ENCODE measurements at places on chromosomes 4 and X. TPM values are rescaled to one million over a fixed set of nuclear protein-coding genes. Genes with fewer than 3 reads are reported as not detected.

Gene F9
- total RNA-seq = not detected

Gene GIMD1
- total RNA-seq = not detected

Gene RNF175
- total RNA-seq = not detected

DNA sequence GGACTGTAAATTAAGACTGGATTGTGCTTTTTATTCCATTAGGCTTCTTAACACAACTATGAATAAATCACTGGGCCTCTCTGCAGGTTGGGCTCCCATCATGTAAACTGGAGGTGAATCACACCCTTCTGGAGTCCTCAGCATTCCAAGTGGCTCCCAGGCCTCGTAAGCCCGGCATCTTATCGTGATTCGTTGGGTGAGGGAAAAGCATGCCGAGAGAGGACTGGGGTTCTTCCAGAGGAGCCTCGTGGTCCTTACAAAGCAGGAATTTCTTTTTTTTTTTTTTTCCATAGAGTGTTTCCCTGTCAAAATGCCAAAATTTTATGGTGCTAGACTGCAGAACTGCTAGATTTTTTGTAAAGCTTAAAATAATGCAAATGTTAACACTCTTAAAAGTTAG is 20.0 kb downstream of the CLDN22 start:
- DNase-seq = no peak

DNA sequence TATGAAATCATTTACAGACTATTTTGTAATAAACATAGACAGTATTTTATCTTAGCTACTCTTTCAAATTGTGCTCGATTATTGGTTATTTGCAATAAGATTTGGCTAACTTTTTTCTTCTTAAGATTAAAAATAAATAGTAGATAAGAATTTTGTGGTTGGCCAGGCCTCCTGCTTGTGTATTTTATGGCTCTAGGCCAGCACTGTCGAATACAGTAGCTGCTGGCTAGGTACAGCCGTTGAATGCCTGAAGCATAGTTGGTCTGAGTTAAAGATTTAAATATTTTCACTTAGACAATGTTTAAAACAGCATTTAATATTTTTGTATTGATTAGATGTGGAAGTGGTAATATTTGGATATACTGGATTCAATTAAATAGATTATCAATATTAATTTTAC is 481.0 kb downstream of the SPRY1 start:
- DNase-seq = no peak

DNA sequence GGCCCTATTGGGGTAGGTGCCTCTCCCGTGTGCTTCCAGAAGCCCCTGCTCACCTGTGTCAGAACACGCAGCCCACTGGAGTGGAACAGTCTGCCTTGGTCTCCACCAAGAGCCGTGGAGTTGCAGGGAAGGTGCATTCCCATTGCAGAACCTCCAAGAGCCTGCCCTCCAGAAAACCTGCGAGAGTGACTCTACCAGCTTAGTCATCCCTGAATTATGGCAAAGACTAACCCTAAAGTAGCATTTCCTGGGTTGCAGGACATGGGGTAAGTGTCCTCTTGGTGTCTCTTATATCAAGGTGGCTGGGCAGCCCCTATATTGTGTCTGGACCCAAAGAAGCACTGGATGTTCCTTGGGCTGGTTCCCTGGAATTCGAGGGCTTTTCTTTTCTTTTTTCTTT is 224.6 kb downstream of the BCOR start:
- no peak for DNase-seq

GRCh38 chr4:156971676-156972378 is at the start of gene PDGFC:
TSS of gene PDGFC (minus strand) at chr4:156971799. CDS start at chr4:156970903, 896 bp downstream.
- peak; percentile 9 for DNase-seq

- no peak for DNase-seq
Measured at GRCh38 chr4:140710908-140711622, 45.1 kb downstream of the TBC1D9 start.

DNA sequence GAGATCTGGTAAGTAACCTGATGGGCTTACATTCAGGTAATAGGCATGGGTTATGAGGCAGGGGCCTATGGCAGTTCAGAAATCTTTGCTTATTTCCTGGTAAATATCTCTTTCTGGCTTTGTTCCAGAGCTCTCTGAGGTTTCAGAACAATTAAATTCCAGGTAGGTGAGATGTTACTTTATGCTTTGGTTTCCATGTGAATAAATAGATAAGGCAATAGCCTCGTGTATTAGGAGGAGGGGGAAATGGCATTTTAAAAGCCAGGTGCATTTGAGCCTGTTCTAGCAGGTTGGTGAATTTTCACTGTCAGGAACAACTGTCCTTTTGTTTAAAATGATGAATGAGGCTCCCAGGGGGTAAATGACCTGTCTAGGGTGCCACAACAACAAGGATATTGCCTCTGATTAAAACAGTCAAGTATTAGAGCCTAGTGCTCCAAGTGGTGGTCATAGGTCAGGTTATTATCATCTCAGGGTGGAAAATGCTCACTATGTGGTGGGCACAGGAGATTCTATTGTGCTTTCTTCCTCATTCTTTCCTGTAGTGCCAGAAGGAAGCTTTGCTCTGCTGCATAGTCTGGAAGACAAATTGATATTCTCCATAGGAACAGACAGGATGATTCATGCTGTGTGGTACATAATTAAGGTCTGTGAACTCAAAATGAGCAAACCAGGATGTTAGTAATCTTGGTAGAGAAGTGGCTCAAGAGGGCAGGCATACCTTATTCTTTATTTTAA is 296.2 kb downstream of the INPP4B start:
- DNase-seq = no peak

- no peak for DNase-seq
Measured at GRCh38 chr4:121712001-121712651, 15.3 kb upstream of the ANXA5 start.

DNA sequence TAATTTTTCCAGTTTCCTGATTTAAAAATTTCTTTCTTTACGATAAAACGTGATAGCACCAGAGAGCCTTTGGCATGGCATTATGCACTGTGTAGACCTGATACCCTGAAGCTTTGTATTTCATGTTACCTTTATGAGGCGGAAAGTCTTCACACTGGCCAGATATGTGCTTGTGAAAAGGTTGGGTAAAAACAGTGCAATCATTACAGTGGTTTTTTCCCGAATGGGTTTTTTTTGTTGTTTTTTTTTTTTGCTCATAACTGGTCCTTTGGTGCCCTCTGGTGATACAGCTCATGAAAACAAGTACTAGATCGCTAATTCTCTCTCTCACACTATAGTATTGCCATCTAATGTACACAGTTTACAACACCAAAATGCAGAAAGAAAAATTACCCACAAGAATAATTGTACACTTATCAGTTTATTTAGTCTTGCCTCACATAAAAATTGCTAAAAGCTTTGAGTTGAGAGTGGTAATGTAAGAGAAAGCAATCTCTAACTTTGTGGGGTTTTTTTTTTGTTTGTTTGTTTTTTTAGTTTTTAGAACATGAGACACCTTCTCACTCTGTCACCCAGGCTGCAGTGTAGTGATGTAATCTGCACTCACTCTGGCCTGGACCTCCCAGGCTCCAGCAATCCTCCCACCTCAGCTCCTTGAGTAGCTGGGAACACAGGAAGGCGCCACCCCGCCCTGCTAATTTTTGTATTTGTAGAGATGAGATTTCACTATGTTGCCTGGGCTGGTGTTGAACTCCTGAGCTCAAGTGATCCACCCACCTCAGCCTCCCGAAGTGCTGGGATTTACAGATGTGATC is 21.3 kb downstream of the SPCS3 start:
- DNase-seq = no peak

DNA sequence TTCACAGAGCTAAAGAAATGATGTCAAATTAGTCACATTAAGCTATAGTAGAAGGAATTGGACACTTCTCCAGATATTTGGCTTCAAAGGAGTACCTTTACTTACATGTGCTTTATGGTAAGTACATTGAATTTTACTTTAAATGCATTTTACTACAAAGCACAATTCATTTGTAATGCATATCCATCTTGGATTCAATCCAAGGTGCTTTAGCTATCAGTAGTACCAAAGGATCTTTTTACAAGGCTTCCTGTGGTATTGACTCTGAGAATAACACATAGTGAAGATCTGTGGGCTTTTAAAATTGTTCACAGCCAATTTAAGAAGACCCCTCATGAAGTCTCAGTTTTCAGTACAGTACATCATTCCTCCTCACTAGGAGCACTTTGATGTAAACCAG is 13.2 kb downstream of the THAP6 start:
- DNase-seq = no peak

DNA sequence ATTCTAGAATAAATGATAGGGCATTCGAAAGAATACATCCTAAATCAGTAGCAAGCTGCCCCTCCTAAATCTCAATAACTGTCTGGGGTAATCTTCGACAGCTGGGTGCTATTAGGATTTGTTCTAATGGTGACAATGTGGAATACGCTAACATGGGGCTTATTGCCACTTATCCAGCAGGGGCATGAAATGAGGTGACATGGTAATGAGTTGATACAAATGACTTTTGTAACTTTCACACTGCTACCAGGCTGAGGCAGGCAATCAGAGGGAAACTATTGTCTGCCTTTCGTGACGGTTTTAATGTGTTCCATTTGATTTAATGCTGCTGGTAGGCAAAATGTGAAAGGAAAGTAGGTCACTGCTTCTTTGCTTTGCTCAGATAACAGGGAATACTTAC is 1047.4 kb upstream of the PABPC4L start:
- DNase-seq = no peak

DNA sequence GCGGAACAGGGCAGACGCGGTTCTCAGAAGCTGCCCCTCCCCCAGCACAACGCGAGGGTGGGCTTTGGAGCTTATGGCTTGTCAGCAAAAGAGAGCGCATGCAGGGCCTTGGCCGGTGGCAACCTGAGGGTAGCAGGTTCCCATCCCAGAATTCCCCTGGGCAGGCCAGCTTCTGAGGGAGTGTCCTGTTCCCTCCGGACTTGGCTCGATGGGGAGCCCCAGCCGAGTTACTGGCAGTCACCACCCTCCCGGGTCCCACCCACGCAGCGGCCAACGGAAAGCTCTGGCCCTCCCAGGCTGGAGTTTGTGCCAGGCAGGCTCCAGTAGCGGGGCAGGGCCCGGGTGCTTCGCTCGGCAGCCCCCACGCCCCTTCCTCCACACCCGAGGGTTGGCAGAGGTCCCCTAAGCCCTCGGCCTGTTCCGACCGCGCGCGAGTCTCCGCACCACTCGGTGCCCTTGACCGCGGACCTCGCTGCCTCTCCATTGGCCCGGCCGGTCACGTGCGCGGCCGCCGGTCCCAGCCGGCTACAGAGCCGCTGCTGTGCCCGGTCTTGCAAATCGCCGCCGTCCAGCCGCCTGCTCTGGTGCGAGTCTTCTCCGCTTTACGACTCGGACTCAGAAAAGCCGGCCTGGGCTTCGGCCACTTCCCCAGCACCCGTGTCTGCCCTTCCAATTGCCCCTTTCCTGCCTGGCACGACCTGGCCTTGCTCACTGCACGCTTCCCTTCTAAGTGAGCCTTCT is 20.9 kb upstream of the MTM1 start:
- no peak for DNase-seq

DNA sequence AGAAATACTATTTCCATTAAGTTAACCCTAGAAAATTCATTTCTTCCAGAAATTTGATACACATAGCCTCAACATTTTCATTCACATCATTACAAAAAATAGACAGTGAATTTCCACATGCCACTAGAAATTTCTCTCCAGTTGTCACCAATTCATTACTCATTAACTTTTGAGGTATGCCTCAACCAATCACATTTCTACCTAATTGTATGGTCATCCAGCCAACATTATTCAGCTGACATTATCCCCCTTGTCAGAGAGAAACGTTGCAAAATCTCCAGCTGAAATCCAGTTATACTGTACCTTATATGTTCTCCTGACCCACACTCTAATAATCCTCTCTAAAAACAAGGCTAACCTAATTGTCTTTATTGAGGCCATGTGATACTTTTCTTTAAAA is 24.8 kb downstream of the FRYL start:
- no peak for DNase-seq
